Effector CD4-positive, alpha-beta T cell (primary cell): ENCODE measurements at places on chromosomes 7 and 10.

DNA sequence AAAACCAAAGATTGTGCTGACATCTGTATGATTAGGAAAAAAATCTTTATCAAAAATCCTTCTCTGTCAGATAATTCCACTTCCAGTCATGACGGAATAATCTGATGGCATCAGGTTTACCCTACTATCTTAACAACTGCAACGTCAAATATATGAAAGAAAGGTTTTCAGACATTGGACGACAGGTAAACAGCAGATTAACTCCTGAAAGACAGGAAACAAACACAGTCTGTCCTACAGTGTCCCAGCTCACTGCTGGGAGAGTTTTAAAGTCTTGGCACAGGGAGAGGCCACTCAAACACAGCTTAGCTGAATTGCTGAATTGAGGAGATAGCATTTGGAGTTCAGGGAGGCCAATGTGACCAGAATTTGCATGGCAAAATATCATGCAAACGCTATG is 186.3 kb upstream of the KCTD7 start:
- no peak for DNase-seq

DNA sequence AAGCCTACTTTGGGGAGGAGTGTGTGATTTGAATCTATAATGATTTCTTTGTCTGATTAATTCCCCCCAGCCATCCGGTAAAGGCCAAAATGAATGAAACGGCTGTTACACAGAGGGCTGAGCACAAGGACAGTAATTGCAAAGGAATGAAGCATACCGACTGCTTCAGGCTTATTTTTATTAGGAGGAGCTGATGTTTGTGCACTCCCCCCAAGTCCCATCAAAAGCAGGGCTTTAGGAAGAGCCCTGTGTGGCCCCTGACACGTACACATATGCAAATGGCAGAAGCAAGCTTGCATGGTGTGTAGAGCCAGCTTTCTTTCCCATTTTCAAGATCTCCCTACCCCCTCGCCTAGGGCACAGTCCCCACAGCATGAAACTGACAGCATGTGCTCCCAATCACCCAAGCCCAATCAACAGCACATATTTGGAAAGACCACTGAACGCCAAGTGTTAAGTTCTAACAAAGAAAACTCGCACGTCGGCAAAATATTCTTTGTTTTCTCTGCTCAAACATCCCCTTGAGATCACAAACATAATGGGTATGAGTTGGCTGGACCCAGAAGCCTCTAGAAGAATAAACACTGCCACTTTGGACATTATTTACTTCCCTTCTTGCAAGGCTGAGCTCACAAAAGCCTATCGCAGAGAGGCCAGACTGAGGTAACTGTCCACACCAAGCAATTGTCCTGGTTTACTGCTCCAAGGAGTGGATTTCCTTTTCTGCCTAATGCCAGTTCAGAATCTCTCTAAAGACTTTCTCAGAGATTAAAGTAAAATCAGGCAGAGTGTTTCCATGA is 143.0 kb downstream of the CUBN start:
- DNase-seq = no peak

GRCh38 chr7:50973814-50974213 is 191.1 kb upstream of the GRB10 start:
- DNase-seq = no peak

- DNase-seq = no peak
These were observed 345.0 kb upstream of the PCDH15 start for GRCh38 chr10:55146032-55146431.

- DNase-seq = no peak
These were observed 939.6 kb downstream of the NRG3 start for GRCh38 chr10:82814635-82815034.

DNA sequence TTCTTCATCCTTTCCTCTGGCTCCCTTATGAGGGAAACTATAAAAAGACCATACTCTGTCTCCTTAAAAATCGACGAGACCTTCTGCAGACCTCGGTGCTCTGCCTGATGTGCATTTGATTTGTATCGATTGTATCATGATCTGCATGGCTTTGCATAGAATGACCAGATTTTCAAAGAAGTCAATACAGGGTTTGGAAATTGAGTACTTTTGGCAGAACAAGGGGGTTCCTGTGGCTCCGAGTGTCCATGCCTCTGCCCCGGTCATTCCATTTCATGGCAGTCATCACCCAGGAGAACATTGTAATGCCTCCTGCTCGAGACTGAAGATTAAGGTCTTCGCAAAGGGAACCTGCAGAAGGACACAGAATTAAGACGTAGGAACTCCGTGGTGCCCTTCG is 685 bp downstream of the CASP2 start:
- DNase-seq = no peak

- no peak for DNase-seq
These were observed 287.8 kb downstream of the PHF14 start for GRCh38 chr7:11261470-11261869.

- no peak for DNase-seq
These were observed 162.6 kb downstream of the PTEN start for GRCh38 chr10:88026031-88026430.

GRCh38 chr10:30724296-30724695 is 94.7 kb upstream of the LYZL2 start:
- DNase-seq = no peak

DNA sequence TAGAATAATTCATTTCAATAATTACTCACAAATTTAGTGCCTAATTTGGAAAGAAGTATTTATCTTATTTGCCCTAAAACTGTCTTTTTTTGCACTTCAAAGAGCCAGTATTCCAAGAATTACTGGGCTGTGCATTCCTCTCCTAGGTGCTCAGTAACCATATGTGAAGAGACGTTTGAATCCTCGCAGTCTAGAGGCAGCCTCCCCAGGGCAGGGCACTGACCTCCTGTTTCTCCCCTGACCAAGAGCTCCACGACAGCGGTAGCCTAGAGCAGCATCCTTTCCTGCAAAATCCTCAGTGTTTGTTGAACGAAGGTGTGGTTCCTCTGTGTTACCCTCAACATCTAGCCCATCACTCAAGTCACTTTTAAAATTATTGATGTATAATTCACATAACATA is 113.1 kb downstream of the EEPD1 start:
- DNase-seq = no peak

DNA sequence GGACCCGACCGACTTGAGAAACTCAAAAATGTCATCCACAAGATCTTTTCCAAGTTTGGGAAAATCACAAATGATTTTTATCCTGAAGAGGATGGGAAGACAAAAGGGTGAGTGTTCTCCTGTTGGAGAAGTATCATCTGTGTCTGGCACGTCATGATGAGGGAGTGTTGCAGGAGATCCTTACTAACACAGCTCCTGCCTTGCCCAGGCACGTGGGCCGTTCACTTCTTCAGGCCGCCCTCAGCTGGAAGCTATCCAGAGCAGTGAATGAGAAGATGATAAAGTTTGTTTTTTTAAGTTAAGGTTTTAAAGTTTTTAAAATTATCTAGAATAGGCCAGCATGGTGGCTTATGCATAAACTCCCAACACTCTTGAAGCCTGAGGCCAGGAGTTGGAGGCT is 6.2 kb downstream of the EIF3B start:
- DNase-seq = no peak

GRCh38 chr7:52311886-52312285 is 723.5 kb upstream of the POM121L12 start:
- no peak for DNase-seq

GRCh38 chr10:115093286-115093775 is at the start of gene ATRNL1:
Gene ATRNL1 (plus strand): TSS chr10:115093365. CDS start chr10:115093751, 386 bp downstream.
- DNase-seq = no peak

GRCh38 chr10:110300486-110300986 is 4.2 kb downstream of the SMNDC1 start:
- no peak for DNase-seq

- DNase-seq = peak; percentile 57
These were observed 238.4 kb downstream of the DIP2C start for GRCh38 chr10:451021-451471.

- no peak for DNase-seq
These were observed 493.2 kb upstream of the AUTS2 start for GRCh38 chr7:69105092-69105491.

DNA sequence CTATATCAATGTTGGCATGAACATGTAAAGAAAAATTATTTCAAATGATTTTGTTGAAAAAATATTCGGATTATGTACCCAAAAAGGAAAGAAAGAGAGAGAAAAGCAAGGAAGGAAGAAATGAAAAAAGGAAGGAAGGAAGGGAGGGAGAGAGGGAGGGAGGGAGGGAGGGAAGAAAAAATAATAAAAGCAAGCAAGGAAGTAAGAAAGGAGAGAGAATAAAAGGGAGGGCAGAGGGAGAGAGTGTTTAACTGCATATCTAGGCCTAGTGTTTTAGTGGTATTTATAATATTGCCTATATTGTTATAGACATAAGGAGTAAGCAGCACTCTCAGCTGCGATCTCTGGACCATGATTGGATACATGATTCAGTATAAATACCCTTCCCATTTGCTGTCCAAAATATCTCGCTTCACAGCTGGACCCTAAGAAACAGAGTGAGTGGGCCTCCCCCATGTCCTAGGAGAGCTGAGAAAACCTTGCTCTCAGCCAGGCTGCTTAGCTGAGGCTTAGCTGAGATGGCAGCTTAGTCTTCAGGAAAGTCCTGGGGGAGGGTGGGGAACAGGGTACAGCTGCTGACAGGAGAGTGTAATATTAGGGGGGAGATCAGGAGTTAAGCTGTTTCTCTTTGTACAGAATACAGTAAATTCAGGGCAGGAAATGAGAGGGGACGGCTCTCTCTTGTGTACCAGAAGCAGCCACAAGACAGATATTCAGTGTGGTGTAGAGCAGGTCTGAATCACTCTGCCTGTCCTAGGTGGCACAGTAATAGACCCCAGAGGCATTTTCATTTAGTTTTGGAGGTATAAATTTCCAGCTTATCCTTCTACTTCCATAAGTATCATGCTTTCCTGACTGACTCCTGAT is 66.8 kb upstream of the TARP start:
- DNase-seq = no peak

- no peak for DNase-seq
These were observed 19.0 kb upstream of the C10orf71 start for GRCh38 chr10:49280001-49280408.

GRCh38 chr10:14774214-14774580 is 500 bp downstream of the FAM107B start:
- DNase-seq = no peak

DNA sequence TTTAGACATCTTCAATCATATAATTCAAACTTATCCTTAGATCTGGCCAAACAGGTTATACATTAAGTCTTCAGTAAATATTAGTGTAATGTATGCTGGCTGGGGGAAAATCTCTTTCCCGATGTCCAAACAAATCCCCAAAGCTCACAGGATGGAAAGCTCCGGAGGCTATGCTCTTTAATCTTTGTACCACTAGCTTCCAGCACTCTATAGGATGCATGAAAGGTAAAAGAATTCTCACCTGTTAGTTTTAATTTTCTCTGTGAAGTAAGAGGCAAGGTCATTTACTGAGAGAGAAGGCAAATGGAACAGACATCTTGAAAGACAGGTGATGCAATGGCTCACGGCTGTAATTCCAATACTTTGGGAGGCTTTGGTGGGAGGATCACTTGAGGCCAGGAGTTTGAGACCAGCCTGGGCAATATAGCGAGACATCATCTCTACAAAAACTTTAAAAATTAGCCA is 99.8 kb upstream of the KIF5B start:
- no peak for DNase-seq

DNA sequence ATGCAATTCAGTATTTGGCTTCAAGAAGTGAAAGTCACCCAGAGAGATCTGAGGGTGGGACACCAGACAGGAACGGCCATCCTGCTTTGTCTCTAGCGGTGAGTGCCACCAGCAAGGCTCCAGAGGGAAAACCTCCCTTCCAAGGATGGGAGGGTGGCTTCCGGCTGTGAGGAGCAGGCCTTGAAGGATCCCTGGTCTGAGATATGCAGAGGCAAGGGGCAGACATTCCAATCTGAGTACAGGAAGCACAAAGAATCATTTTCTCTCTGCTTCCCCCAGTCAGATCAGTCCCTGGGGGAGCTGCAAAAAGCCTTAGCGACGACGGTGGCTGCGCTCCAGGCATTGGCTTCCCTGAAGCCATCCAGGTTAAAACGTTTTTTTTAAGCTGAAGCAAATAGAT is 167.4 kb downstream of the TEX36 start:
- DNase-seq = no peak

- no peak for DNase-seq
These were observed 25.5 kb downstream of the FZD1 start for GRCh38 chr7:91289633-91290254.

- no peak for DNase-seq
These were observed 9.0 kb upstream of the POR start for GRCh38 chr7:75905785-75906604.

- no peak for DNase-seq
These were observed 20.5 kb downstream of the ASNS start for GRCh38 chr7:97851683-97852082.

- no peak for DNase-seq
These were observed 539 bp upstream of the FAM241B start for GRCh38 chr10:69629519-69629896.

DNA sequence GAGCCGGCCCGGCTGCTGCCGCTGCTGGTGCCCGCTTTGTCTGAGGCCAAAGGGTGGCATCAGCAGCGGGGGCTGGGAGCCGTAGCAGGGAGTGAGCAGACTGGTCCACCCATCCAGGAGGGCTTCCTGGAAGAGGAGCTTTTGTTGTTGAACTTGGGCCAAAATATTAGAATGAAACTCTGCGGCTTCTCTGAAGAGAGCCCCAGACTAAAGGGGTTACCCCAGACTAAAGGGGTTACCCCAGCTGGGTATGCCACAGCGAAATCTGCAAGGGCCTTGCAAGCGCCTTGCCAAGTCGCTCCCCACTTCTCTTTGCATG is 154.7 kb upstream of the ZMIZ1 start:
- DNase-seq = no peak

- no peak for DNase-seq
These were observed 8.9 kb downstream of the VSTM4 start for GRCh38 chr10:49106451-49106850.

- DNase-seq = no peak
These were observed at the start of gene JAKMIP3 for GRCh38 chr10:132065491-132066105. Gene JAKMIP3 (plus strand): TSS chr10:132065946. CDS start chr10:132104809, 38,863 bp downstream.

DNA sequence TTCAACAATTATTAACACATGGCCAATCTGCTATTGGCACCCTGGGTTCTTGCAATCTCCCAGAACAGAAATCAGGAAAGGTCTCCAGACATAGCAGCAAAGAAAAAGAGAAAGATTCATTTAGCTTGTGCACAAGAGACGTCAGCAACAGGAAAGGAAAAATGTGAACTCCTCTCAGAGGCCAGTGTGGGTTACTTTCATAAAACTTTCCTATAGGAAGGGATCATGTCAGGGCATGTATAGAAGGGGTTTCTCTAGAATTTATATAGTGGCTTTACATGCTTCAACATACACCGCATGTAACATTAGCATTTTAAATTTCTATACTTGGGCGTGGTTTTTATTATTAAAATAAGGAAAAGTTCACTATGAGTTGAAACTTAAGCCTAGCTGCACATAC is 725.1 kb downstream of the SORCS1 start:
- no peak for DNase-seq

DNA sequence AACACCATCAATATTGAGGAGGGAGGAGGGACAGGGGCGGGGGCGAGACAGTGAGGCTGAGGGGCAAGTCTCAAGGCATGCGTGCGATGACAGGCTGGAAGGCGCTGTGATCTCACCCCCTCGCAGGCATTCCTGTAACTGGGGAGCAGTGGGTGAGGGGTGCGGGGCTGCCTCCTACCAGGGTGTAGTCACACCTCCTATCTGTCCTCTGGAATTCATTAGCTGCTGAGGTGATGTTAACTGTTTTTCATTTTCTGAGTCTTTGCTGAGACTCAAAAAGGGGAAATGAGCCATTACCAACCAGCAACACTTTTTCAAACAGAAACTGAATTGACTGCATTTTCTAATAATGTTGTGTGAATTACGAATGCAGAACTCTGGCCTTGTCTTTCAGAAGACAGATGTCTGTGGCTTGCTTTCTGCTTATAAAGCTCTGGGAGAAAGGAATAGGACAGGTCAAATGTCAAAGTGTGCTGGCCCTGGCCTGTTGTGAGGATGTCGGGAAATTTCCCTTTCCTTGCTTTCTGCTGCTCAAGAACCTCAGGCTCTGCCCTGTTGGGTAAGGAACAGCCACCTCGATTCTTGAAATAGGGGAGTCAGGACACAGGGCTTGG is 23.7 kb upstream of the CDH23 start:
- no peak for DNase-seq
